ENCODE measurements at places on chromosomes 2 and 18.

GRCh38 chr2:125330133-125330532 is 1305.0 kb downstream of the CNTNAP5 start:
- DNase-seq, result no peak

GRCh38 chr2:149075853-149076252 is 37.4 kb downstream of the LYPD6B start:
- no peak for DNase-seq

DNA sequence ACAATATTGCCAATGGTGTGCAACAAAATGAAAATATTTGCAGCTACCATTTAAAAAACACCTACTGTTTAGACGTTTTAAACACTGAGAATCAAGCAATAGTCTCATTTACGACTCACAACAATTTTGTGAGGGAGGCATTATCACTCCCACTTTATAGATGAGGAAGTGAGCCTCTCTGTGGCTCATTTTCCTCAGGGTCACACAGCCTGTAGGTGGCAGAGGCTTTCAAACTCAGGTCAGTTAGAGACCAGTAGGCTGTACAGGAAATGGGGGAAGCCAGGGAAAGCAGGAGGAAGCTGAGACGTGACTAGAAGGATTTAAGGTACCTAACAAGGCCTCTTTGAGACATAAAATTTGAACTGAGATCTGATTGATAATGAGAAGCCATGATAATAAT is 95.0 kb upstream of the ZNF521 start:
- no peak for DNase-seq

DNA sequence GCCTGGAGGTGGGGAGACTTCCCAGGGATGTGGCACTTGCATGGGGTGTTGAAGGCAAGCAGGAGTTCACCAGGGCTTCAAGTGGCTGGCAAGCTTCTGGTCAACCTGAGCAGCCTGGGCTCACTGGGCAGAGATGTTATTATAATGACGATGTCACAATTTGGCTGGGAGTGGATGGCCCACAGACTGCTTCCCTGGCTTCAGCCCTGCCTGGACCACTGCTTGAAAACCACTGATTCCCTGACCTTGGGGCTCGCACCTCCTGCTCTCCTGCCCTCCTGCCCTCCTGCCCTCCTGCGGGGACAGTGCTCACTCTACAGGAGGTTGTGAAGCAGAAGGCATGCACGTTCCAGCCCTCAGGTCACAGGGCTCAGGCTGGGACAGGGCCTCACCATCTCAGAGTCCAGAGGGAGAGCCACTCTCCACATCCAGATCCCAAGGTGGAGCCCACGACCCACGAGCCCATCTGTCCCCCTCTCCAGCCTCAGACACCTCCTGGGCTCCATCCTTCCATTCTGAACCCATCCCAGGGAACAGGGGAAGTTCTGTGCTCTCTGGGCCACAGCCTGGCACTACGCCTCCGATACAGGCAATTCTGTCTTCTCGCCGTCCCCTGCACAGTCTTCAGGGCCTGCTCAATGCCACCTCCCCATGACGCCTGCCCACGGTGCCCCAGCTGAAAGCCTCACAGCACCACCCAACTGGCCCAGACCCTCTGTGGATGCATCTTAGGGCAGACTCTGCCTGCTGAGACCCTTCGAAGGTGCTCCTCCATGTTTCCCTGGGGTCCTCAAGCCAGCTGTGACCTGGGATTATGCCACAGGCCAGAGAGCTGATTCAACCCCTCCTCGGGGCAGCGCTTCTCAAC is 241.6 kb upstream of the RAB6C start:
- DNase-seq, result no peak

GRCh38 chr2:32663864-32664263 is 36.0 kb downstream of the TTC27 start:
- DNase-seq, result no peak

DNA sequence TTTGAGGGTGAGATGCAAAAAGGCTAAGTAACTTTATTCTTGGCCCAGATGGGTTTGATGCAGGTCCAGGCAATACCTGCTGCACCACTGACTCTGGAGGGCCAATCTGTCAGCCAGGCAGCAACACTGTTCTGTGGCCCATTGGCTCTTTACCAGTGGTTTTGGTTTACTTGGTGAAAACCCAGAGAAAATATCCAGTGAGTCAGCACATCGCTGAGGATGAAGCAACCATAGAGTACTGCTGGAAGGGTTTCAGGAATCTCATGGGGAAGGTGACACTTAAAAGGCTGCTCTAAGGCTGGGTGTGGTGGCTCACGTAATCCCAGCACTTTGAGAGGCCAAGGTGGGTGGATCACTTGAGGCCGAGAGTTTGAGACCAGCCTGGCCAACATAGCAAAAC is 192.5 kb upstream of the FAM98A start:
- no peak for DNase-seq

GRCh38 chr18:43634994-43635393 is 357.7 kb upstream of the SYT4 start:
- DNase-seq, result no peak

GRCh38 chr18:60471652-60472051 is 99.1 kb upstream of the MC4R start:
- DNase-seq, result no peak

DNA sequence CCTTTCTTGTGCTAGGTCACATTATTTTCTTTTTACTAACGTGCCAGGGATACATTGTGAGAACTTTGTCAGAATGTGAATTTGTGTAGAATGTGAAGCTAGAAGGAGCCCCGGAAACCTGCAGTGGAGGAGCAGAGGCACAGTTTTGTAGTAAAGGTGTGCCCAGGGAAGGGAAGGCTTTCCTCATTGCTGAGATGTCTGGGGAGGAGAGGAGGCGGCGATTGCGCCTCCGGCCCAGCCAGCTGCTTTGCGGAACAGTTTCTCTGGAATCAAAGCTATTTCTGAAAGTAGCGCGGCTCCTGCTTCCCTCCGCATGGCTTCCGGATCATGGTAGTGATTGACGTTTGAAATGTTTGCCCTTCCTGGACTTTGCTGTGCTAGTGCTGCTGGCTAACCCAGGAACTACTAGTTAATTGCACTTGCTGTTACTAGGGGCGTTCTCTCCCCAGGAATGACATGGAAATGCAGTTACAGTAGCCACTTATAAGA is 83.1 kb upstream of the RBM44 start:
- no peak for DNase-seq

- DNase-seq, result no peak
Measured at GRCh38 chr2:75157435-75157834, 41.9 kb downstream of the TACR1 start.

DNA sequence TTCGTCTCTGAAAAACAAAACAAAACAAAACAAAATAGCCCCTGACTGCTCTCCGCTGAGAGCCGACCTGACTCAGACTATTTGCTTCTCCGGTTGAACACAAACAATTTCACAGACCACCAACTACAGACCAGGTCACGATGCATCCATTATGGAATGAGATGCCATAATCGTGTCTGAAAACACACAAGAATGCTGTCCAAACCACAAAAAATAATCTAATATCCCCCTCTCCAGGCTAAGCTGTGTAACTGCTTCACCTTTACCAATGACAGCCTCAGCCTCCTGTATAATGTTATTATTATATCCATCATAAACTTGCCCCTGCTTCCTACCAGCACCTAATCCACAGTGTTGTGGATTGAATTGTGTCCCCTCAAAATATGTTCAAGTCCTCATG is 114.7 kb downstream of the DNAH6 start:
- DNase-seq, result no peak

DNA sequence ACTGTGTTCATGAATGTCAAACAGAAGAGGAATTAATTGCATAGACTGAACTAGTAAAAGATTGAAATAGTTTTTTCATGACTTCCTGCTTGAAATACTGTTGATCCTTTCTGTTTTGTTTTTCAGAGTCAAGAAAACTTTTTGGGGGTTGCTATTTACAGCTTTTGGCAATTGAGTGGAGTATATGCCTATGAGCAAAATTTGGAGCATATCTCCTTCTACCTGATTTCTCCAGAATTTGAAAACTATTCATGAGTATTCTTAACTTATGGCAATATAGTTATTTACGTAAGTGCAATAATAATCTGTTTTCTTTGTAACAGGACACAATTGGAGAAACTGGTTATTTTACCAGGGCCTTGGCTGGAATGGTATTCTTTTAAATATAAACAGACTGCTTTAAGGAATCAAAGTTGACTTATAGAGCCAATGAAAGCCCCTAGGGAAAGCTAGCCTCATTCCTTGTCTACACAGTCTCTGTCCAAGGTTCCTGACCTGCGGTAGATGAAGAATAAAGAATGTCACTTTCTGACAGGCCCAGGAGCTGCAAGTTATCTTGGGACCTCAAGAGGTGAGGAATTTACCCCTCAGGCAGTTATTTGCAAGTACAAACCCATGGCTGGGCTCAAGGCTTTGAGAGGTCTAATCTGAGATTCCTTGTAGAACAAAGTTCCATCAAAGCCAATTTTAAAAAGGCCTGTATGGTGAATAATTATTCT is 193.5 kb upstream of the NDUFV2 start:
- DNase-seq, result no peak

- no peak for DNase-seq
Measured at GRCh38 chr2:31828891-31829290, 181.9 kb downstream of the MEMO1 start.

DNA sequence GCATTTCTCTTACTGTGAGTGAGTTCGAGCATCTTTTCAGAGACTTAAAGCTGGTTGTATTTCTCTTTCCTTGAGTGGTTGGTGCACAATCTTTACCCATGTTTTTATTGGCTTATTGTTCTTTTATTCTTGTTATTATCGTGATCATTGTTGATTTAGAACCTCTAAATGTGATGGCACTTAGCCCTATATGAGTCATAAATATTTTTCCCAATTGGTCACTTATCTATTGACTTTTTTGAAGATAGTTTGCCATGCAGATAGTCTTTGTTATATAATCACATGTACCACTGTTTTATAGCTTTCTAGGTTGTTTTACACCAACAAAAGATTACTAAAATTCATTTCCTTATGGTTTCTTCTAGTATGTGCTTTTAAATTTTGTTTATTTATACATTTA is 141.6 kb upstream of the MSH6 start:
- no peak for DNase-seq

GRCh38 chr2:97716695-97717612 is 3.6 kb downstream of the ZAP70 start:
- no peak for DNase-seq

- no peak for DNase-seq
Measured at GRCh38 chr2:152846697-152847470, 128.5 kb downstream of the ARL6IP6 start.

- no peak for DNase-seq
Measured at GRCh38 chr18:49616618-49617328, 54.9 kb downstream of the LIPG start.

GRCh38 chr2:45874344-45874743 is 222.9 kb downstream of the PRKCE start:
- no peak for DNase-seq

- DNase-seq, result no peak
Measured at GRCh38 chr2:99660616-99661406, 171.0 kb upstream of the REV1 start.

DNA sequence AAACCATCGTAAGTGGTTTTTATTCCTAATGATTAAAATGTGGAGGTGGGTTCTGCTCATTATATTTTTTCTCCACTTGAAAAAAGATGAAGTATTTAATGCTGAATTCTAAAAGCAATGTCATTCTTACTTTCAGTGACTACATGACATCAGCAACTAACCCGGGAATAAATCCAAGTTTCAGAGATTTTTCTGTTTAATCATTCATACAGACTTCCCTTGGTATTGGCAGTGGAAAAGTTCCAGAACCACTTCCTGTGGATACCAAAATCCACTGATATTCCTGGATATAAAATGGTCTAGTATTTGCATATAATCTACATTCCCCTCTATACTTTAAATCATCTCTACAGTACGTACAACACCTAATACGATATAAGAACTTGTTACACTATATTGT is 128.6 kb downstream of the ZNF532 start:
- DNase-seq, result no peak

GRCh38 chr18:70197844-70198243 is 7.6 kb downstream of the RTTN start:
- no peak for DNase-seq

DNA sequence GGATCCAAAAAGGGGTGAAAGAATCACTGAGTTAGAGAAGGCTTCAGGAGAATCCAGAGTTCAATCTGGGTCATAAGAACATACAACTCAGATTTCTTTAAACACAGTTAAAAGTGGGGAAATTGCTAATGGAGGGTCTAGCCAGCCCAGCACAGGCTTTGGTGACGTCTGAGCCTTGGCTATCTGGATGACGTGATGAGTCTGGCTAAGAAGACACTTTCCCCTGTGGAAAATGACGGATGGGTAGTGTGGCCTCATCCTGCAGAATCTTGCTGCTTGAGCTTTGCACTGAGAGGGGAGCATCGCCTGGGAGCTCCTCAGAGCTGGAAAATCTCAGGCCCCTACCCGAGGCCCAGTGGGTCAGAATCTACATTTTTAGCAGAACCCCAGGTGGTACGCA is 19.2 kb downstream of the EDAR start:
- DNase-seq, result no peak

- no peak for DNase-seq
Measured at GRCh38 chr2:74816540-74817303, 17.2 kb upstream of the HK2 start.

DNA sequence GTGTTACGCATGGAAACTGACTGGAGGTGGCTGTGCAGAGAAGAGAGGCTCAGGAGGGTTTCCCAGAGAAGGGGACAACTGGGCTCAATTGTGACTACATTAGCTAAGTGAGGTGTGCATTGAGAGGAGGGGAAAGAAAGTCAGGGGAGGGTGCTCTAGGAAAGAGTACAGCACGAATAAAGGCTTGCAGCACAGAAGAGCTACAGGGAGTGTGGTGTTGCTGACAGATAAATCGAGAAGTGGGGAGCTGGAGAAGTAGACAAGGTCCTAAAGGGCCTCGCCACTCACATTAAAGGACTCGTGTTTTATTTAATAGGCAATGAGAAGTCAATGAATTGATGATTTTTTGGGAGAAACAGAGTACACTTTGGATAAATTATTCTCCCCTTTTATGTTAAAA is 65.7 kb upstream of the CTAGE1 start:
- no peak for DNase-seq

GRCh38 chr2:7324706-7325105 is 407.5 kb downstream of the RNF144A start:
- DNase-seq, result no peak

GRCh38 chr2:64052463-64053241 is 33.4 kb upstream of the VPS54 start:
- no peak for DNase-seq
